ENCODE measurements at places on chromosomes 4 and X.
A peak's percentile ranks its signal among the peaks of the same experiment; 100 is the strongest.

DNA sequence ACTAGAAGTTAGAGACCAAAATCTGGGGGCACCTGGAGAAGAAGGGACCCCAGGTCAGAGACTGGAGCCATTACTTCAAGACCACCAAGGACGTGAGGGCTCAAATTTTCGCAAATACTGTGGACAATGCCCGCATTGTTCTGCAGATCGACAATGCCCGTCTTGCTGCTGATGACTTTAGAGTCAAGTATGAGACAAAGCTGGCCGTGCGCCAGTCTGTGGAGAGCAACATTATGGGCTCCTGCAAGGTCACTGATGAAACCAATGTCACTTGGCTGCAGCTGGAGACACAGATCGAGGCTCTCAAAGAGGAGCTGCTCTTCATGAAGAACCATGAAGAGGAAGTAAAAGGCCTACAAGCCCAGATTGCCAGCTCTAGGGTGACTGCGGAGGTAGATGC lies 101.2 kb downstream of the NCAPG start:
- no peak for DNase-seq

DNA sequence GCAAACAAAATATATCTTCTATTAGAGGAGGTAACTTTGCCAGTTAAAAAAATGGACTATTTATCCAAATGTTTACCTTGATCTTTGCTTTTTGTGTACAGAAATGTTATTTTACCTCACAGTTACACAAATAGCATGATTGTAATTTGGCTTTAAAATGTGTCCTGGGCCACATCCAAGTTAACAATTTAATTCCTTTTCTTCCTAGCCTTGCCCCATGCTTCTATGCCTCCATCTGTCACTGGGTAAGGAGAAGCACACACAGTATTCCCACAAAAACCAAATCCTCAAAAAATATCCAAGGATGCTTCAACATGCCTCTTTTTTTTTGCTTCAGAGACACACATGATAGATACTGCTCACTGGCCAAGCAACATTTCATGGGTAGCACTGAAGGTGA lies 30.9 kb downstream of the GRXCR1 start:
- no peak for DNase-seq

DNA sequence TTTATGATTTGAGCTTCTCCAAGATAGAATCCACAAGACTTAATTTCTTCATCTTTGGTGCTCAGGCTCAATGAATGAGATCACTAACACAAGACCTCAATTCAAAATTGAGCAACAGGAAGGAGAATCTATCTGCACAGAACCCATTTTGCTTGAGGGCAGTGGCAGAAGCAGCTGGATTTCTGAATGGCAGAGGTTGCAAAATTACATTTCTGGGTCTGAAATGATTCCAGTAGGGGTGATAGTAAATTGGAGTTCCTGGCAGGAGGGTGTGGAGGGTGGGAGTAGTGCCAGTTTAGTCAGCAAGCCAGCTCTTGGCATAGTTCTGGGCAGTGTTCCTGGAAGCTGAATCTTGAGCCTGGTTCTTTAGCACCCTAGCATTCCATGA lies 281.1 kb downstream of the SLC7A11 start:
- peak; percentile 74 for DNase-seq

DNA sequence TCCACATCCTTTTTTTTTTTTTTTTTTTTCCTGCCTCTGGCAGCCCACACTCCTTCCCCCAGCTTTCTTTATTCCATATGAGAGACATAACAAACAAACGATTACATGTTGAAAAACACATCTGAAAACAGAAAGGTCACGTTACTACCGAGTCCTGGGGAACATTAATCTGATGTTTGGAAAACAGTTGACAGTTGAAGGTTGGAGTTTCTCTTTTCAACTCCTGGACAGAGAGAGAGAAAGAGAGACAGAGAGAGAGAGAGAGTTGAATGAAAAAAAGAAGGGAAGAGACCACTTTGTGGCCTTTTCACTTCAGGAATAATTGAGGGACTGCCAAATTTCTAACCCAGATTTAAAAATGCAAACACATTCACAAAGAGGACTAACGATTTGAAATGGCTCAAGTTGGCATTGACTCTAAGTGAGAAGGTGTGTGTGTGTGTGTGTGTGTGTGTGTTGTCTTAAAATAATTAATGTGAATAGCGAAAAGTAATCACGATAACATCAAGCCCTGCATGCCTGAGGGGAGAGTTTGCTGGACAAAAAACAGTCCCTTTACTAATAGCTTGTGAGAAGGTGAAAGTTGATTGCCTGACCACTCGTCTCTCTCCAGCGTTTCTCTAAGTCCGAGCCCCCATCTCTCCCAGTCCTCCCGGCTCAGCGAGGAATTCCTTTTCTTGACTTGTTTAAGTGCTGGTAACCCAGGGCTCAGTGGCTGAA lies 67.3 kb downstream of the FBXO8 start:
- no peak for DNase-seq

GRCh38 chr4:86856896-86857295 lies 7.7 kb upstream of the SLC10A6 start:
- DNase-seq: peak; percentile 24

- DNase-seq: no peak
These were observed 6.9 kb upstream of the PGRMC2 start for GRCh38 chr4:128294464-128294863.

GRCh38 chr4:24003496-24003895 lies 113.6 kb upstream of the PPARGC1A start:
- no peak for DNase-seq

Measured in HFFc6 (cell line).